Activated CD8-positive, alpha-beta memory T cell treated with anti-CD3 and anti-CD28 coated beads for 24 hours (primary cell): ENCODE measurements at places on chromosomes 1 and 21.

DNA sequence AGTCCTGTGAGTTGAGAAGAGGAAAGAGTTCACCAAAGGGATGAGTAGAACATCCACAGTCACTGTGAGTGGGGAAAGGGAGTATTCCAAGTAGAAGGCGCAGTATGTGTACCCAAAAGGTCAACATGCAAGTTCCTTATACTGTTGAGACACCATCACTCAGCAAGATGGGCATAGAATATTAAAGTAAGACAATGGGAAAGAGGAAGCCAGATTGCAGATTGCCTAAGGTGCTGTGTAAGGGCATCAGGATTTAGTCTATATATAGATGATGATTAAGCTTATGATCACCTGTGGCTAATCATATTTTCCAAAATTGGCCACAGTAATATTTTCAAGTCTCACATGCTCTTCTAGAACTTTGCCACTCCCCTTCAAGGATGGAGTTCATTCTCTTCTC, 120.1 kb upstream of the CAMK1G start:
- no peak for DNase-seq

DNA sequence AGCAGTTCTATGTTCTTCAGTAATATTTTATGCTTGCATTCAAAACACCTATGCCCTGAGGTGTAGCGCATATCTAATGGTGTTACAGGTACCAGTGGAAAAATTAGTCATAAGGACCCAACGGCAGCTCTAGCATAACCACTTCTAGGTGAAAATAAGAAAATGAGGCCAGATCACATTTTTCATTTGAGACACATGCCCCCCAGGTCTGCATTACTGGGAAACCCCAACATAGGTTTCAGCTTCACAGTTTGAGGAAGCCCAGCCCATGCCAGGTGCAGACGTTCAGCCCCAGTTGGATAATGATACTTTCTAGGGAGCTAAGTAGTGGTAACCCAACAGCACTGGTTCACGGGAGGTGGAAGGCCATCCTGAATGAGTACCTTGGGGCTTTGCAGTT, 129.8 kb downstream of the CNIH3 start:
- DNase-seq = no peak

- DNase-seq = no peak
Measured at GRCh38 chr1:214844319-214844718, 238.2 kb upstream of the KCNK2 start.

GRCh38 chr1:28395181-28395580, 25.6 kb downstream of the PHACTR4 start:
- no peak for DNase-seq

GRCh38 chr1:41467673-41468072, 16.8 kb downstream of the EDN2 start:
- no peak for DNase-seq

DNA sequence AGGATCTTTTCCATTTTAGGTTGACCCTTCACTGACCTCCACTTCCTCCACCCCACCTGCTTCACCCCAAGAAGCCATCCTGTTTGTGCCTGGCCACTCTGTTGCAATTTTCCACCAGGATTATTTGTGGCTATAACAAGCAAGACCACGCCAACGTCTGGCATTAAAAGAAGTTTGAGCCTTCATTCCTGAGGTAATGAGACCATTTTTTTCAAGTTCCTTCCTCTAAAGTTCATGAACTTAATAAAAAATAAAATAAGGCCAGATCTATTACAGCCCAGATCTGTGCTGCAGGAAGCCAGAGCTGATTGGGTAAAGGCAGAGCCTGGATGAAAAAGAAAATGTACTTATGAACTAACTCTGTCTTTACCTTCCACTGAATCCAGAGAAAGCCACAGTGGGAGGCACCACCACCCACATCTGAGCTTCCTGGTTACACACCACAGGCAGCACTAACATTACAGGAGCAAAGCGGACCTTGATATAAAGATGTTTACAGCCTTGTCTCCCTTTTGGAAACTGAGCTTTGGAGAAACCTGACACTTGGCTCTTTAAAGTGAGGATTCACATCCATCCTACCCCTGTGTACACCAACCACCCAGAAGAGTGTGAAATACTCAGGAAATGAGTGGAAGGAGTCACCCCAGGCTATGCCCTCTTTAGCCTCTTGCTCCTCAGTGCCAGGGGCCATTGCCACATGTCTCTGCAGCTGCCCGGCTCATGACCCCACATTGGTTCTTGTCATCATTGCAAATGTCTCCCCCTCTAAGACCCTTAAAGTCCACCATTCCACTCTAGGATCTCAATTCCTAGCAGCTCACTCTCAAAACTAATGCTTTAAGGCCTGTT, 293.6 kb downstream of the PLPP3 start:
- DNase-seq = no peak

- no peak for DNase-seq
Measured at GRCh38 chr1:112807117-112807516, 92.0 kb upstream of the PPM1J start.

- peak; percentile 37 for DNase-seq
Measured at GRCh38 chr1:117633423-117633822, 27.6 kb downstream of the TENT5C start.

- DNase-seq = peak; percentile 84
Measured at GRCh38 chr1:235011064-235011598, 117.5 kb downstream of the TOMM20 start.

DNA sequence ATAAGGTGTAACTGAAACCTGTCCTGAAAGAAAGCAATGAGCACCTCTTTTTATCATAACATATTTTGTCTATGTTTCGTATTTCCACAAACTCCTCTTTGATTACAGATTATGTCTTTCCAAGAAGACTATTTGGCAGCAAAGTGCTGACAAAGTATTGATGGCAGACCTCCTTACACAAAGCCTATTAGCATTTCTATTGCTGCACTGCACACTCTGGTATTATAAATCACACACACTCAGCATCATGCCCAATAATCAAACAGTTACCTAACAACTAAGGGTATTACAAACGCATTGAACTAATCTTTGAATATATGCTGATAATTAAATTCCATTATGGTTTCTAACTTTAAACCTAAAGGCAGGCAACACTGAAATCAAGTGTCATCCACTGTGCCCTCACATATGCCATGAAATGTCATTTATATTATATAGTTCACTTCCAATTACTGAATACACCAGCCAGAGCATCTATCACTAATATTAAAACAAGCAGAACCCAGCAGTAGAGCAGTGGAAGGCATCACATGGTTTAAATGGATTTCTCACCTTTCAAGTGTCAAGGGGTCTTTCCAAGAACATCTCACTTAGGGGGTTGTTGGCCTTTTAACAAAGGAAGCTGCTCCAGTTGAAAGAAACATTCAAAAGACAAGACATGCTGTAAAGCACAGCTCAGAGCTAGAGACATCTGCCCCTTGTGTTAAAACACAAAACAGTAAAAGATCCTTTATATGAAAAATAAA, 239.1 kb downstream of the RERE start:
- DNase-seq = no peak

DNA sequence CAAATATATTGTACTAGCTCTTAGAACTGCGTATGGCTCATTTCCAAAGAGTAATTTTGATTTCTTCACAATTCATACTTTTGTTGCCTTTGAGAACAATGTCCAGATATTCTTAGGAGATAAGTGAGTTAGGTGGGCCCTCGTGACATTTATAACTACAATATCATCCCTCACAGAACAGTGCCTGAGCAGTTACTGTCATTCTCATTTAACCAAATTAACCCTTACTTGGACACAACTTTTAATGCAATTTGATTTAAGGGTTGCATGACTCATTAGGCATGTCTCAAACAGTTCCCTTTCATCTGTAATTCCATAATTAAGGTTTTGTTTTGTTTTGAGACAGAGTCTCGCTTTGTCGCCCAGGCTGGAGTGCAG, 68.1 kb upstream of the DNAH14 start:
- no peak for DNase-seq

- no peak for DNase-seq
Measured at GRCh38 chr1:170674986-170675385, 11.1 kb downstream of the PRRX1 start.

- DNase-seq = no peak
Measured at GRCh38 chr1:158687037-158687436, 522 bp upstream of the SPTA1 start.

DNA sequence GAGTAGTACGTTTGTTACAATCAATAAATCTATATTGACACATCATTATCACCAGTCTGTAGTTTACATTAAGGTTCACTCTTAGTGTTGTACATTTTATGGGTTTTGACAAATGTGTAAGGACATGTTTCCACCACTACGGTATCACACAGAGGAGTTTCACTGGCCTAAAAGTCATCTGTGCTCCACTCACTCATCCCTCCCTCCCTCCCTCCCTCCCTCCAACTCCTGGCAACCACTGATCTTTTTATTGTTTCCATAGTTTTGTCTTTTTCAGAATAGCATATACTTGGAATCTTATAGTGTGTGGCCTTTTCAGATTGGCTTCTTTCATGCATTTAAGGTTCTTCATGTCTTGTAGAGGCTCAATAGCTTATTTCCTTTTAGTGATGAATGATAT, 44.1 kb upstream of the RHOU start:
- no peak for DNase-seq

- DNase-seq = no peak
Measured at GRCh38 chr1:42620307-42620706, 37.9 kb upstream of the PPIH start.

DNA sequence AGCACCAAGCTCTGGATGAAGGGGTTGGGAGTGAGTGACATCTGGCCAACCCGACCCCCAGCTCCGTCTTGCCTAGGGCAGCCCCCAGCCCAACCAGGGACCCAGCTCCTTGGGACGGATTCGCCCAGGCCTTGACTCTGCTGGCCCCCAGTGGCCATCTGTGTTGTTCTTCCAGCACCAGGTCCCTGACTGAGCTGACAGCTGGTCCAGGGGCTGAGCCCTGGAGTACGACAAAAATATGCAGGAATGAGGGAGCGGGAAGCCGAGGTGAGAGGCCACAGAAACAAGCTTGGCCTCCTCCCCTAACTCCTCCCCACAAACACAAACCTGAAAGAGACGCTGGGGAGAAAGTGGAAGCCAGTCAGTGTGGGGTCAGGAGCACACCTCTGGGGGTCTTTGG, 55.0 kb upstream of the PAX7 start:
- peak; percentile 77 for DNase-seq

GRCh38 chr1:205812271-205812877, 624 bp downstream of the SLC41A1 start:
- no peak for DNase-seq

DNA sequence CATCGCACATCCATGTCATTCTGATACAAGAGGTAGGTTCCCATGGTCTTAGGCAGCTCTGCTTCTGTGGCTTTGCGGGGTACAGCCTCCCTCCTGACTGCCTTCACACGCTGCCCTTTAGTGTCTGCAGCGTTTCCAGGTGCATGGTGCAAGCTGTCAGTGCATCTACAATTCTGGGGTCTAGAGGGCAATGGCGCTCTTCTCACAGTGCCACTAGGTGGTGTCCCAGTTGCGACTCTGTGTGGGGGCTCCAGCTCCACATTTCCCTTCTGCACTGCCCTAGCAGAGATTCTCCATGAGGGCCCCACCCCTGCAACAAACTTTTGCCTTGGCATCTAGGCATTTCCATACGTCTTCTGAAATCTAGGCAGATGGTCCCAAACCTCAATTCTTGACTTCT, 138.2 kb upstream of the BRINP3 start:
- DNase-seq = no peak

GRCh38 chr1:103283371-103283770, 175.0 kb upstream of the COL11A1 start:
- DNase-seq = no peak

- DNase-seq = peak; percentile 67
Measured at GRCh38 chr1:58857680-58858673, 74.1 kb upstream of the JUN start.

DNA sequence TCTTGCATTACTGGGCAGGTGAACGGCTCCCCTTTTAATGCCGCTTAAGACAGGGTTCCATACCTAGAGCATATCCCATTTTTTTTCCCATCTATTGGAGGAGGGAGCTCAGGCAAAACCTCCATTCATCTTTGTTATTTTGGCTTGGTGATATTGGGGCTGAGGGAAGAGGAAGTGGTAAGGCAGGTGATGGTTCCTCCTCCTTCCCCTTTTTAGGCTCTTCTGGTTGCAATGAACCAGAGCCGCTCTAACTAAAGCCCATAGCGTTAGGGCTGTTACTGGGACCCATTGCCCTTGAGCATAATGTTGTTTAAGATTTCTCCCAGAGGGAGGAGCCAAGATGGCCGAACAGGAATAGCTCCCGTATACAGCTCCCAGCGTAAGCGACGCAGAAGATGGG, 21.1 kb downstream of the PYHIN1 start:
- no peak for DNase-seq

GRCh38 chr1:46506470-46507219, 17.0 kb downstream of the DMBX1 start:
- no peak for DNase-seq

- DNase-seq = peak; percentile 94
Measured at GRCh38 chr1:155139895-155140629, at the start of gene DPM3. Gene DPM3 (minus strand): TSS chr1:155140531. CDS start chr1:155140240, 291 bp downstream.

DNA sequence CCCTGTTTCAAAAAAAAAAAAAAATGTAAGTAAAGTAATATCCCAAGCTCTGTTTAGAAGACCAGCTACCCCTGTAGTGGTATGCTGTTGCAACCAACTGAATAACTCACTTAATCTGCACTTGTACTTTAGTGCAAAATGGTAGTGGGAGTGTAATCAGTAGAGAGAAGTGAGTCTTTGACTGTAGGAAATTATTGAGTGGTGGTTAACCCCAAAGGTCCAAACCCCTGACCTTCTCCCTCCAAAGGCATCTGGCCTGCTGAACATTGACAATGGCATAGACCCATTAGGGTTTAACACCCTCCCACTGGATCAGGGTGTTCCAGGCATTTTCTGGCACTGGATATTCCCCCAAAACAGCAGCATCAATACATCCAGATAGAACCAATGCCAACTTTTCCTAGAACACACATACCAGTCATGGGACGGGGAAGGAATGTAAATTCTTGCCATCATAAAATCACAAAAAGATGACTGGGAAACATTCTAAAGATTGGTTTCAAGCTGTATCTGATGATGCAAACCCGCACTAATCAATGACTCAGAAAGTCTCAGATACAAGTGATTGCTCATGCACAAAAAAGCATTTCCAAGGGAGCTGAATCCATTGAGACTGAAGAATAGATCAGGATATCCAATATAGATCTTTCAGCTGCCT, 110.3 kb downstream of the MRPL39 start:
- no peak for DNase-seq

- DNase-seq = no peak
Measured at GRCh38 chr1:116265931-116266863, 106.8 kb upstream of the ATP1A1 start.

GRCh38 chr21:38039841-38040240, 123.6 kb upstream of the KCNJ6 start:
- no peak for DNase-seq

- no peak for DNase-seq
Measured at GRCh38 chr1:175124861-175125260, 57.2 kb downstream of the TNN start.

DNA sequence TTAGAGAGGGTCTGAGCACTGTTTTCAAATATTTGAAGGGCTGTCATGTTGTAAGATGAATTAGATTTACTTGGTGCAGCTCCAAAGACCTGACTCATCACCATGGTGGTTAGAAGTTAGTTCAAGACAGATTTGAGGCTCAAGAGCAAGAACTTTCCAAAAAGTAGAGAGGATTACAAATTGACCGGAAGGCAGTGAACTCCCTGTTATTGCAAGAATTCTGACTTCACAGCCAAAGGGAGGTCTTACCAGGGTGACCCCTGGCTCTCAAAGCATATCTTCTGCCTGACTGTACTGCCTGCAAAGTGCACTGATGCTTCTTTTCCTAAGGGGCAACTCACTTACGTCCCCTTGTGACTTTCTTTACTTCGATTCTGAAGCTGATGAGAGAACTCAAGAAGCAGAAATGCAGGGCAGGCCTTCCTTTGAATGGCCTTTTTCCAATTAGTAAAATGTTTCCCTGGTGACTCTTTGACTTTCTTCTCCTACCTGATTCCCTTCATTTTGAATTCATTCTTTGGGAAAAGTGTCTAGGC, 86.4 kb downstream of the NAV1 start:
- no peak for DNase-seq
